Stimulated activated CD4-positive, alpha-beta T cell treated with anti-CD3 and anti-CD28 coated beads, Interleukin-15, amount 100 ng/mL, for 1 hour (primary cell): ENCODE measurements at places on chromosomes 4 and X.

GRCh38 chr4:89509708-89510281 lies 202.2 kb upstream of the GPRIN3 start:
- no peak for DNase-seq

- no peak for DNase-seq
Measured at GRCh38 chr4:62070291-62070852, 870.2 kb downstream of the ADGRL3 start.

- no peak for DNase-seq
Measured at GRCh38 chr4:10090467-10091250, 25.9 kb downstream of the WDR1 start.

GRCh38 chrX:77444545-77444944 lies 2.6 kb upstream of the FGF16 start:
- no peak for DNase-seq

- no peak for DNase-seq
Measured at GRCh38 chr4:71239365-71239764, 99.5 kb upstream of the SLC4A4 start.

DNA sequence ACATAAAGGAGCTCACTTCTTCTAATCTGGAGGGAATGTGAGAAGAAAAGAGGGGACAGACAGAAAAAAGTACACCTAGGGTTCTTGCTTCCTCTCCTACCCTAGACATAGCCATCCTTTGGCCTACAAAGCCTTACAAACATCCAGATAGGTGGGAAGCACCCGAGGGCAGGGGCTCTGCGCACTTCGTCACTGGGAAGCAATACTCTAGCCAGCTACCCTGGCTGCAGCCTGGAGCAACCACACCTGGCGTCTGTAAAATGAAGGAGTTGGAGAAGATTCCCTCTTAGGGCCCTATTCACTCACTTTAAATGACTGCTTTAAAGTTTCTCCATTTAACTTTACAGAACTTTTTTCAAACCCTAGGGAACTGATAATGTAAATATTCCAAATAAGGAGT lies 65.7 kb upstream of the NOCT start:
- no peak for DNase-seq

- no peak for DNase-seq
Measured at GRCh38 chr4:77040854-77041725, 34.7 kb downstream of the CCNI start.

DNA sequence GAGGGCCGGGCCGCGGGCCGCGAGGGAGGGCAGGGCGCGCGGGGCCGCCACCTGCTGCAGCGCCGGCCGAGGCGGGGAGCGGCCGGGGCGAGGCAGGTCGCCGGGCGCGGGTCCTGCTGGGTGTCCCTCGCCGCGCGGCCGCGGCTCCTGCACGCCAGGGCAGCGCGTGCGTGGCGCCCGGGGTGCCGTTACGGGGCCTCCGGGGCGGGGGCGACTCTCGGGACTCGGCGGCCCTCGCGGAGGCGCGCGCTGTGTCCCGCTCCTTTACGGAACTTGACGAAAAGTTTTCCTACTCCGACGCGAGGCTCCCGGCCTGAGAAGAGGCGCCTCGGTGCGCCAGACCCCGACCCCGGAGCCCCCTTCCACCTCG lies 329 bp downstream of the TBC1D14 start:
- no peak for DNase-seq

GRCh38 chr4:43709443-43709842 lies 739.2 kb downstream of the KCTD8 start:
- no peak for DNase-seq

DNA sequence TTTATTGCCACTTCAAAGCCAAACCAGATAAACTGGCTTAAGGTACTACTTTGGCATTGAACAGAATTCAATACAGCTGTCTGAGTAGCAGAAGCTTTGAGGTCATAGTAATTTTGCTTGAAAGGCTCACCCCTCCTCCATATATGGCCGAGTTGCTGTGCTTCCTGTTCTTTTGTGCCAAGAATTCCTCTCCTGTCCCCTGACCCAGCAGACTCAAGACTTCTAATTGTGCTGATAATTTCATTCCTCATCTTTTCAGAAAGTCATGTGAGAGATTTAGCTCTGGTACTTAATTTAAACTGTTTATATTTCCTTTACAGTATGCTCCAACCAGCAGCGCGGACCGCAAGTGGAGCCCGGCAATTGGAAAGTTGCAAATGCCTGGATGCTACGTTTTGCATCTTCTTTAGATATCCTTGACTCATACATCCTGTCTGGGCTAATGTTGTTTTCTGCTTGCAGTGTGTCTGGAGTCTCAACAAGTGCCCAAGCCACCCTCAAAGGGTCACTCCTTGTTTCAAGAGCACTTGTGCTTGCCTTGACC lies 373.4 kb downstream of the PDGFC start:
- DNase-seq = no peak

DNA sequence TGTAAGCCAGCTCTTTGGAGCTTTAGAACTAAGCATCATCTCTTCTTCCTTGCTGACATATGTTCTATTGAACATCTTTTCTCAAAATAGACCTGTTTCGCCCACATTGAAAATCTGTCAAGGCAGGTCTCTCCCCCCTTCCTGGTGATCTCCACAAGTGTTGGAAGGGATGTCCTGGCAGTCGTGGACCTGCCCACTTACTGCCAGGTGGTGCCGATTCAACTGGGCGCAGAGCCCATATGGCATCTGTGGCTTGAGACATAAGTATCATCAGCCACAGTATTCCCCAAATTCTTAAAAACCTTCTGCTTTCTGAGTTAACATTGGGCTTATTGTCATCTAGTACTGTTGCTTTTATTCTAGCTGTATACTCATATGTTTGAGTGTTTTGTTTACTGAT lies 969.3 kb upstream of the FTHL17 start:
- DNase-seq = no peak
